Liver (tissue), 10 donors: ENCODE measurements at places on chromosomes 4 and X. TPM values are rescaled to one million over a fixed set of nuclear protein-coding genes. Genes with fewer than 3 reads are reported as not detected.

GRCh38 chr4:63563288-63564014, 845.8 kb downstream of the TECRL start:
- no peak for DNase-seq
- no peak overlapping the region for H3K27ac ChIP-seq
- H3K36me3 ChIP-seq: no peaks in the 10 kb centered on the region
- H3K4me3 ChIP-seq: no peak overlapping the region

GRCh38 chr4:139177049-139177868, at the start of gene ELF2:
ELF2 (minus strand) TSS chr4:139177218; CDS start chr4:139137701, 39,517 bp downstream.
- H3K4me1 ChIP-seq: peaks cover 13% of the 10 kb centered on the region
- H3K27me3 ChIP-seq: no peaks in the 10 kb centered on the region
- peak; percentile 88 for DNase-seq
- peak within 1 kb of the TSS; percentile 100 for H3K27ac ChIP-seq

DNA sequence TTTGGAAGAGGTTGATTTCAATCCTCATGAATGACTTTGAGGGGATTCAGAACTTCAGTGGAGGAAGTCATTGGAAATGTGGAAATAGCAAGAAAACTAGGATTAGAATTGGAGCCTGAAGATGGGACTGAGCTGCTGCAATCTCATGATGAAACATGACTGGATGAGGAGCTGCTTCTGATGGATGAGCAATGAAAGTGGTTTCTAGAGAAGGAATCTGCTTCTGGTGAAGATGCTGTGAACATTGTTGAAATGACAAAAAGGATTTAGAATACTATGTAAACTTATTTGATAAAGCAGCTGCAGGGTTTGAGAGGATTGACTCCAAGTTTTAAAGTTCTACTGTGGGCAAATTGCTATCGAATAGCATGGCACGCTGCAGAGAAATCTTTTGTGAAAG, 27.1 kb downstream of the EVC start:
- no peak for DNase-seq
- H3K36me3 ChIP-seq: no peaks in the 10 kb centered on the region
- H3K27me3 ChIP-seq: no peaks in the 10 kb centered on the region
- no peak overlapping the region for H3K4me3 ChIP-seq

DNA sequence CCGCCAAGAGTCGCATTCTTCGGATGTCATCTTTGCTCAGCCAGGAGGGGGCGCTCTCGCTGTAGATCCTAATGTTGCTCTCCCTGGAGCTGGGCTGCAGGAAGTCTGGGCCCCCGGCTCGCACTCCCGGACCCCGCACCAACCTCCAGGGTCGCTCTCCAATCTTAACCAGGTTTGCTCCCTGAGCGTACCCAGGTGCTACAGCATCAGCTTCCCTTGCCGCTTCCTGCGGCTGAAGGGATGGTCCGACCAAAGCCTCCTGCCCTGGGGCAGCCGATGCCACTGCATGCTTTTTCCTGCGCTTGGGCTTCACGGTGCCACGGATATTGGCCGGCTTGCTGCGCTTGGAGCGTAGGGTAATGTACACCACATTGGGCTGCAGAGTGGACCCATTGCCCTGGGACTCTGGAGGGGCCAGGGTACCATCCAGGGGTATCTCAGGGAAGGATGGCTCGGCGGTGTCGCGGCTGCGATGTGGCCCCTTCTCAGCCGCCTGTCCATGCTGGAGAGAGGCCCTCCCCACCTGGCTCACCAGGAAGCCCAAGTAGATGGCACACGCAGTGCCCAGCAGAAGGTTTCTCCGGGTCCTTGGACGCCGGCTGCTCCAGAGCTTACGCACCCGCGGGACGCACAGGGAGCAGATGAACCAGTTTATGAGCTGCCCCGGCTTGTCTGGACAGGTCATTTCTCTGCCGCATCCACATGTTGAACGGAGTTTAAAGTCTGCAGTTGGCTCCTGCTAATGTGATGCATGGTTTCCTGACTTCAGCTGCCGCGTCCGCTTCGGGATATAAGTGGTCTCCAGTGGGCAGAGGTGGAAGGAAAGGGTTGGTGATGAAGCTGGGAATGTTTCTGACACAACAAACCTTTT, 1.9 kb downstream of the GASK1B start:
- H3K36me3 ChIP-seq: no peaks in the 10 kb centered on the region
- H3K27ac ChIP-seq: peak overlapping the region; percentile 56
- peak; percentile 65 for DNase-seq
- H3K4me3 ChIP-seq: peak overlapping the region; percentile 32
- no peaks in the 10 kb centered on the region for H3K27me3 ChIP-seq

- no peaks in the 10 kb centered on the region for H3K4me1 ChIP-seq
- no peak overlapping the region for H3K4me3 ChIP-seq
- no peak overlapping the region for H3K27ac ChIP-seq
- DNase-seq: no peak
Observed at GRCh38 chrX:11298600-11298999, 5.4 kb downstream of the AMELX start.

DNA sequence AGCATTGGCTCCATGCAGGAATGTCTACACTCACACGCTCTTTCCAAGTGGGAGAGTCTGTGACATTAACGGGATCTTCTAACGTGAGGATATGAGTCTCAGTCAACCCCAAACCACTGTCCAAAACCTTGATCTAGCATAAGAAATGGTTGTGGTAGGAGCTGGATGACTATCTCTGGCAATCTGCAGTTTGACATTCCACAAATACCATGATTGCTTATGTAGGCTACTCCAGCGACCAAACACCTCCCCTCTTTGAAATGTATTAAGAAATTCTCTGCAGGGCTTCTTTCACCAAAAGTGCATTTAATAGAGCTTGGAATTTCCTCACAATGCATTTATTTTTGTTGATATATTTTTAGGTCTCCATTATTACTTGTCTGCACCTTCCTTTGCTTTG, 14.1 kb upstream of the STX18 start:
- H3K4me3 ChIP-seq: no peak overlapping the region
- no peaks in the 10 kb centered on the region for H3K27me3 ChIP-seq
- H3K4me1 ChIP-seq: peaks cover 9% of the 10 kb centered on the region
- no peaks in the 10 kb centered on the region for H3K36me3 ChIP-seq
- no peak for DNase-seq

GRCh38 chr4:130985371-130985770, 1889.4 kb downstream of the C4orf33 start:
- H3K27me3 ChIP-seq: no peaks in the 10 kb centered on the region
- H3K4me3 ChIP-seq: no peak overlapping the region
- H3K36me3 ChIP-seq: no peaks in the 10 kb centered on the region
- no peaks in the 10 kb centered on the region for H3K4me1 ChIP-seq
- DNase-seq: no peak

GRCh38 chr4:38509551-38509950, 154.4 kb upstream of the KLF3 start:
- H3K27ac ChIP-seq: no peak overlapping the region
- no peak for DNase-seq
- no peaks in the 10 kb centered on the region for H3K27me3 ChIP-seq

- H3K4me3 ChIP-seq: no peak overlapping the region
- H3K27me3 ChIP-seq: no peaks in the 10 kb centered on the region
- no peak overlapping the region for H3K27ac ChIP-seq
Observed at GRCh38 chr4:18937746-18938145, 916.2 kb upstream of the LCORL start.

DNA sequence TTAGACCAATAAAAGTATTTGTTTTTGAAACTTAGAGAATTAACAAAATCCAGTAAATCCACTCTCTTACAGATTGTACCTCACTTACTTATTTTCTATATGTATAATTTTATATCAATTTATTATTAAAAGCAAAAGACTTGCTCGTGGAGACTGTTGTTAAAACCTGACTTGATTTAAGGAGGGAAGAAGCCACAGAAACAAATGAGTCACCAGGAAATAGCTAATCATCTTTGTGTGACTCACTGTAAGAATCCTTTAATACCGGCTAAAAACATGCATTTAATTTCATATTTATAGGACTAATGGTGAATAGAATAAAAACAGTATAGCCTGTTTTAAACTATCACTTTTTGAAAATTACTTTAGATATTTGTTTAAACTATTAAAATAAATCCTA, 29.9 kb upstream of the UBE2NL start:
- no peaks in the 10 kb centered on the region for H3K27me3 ChIP-seq
- H3K4me1 ChIP-seq: no peaks in the 10 kb centered on the region
- H3K27ac ChIP-seq: no peak overlapping the region
- no peak overlapping the region for H3K4me3 ChIP-seq

DNA sequence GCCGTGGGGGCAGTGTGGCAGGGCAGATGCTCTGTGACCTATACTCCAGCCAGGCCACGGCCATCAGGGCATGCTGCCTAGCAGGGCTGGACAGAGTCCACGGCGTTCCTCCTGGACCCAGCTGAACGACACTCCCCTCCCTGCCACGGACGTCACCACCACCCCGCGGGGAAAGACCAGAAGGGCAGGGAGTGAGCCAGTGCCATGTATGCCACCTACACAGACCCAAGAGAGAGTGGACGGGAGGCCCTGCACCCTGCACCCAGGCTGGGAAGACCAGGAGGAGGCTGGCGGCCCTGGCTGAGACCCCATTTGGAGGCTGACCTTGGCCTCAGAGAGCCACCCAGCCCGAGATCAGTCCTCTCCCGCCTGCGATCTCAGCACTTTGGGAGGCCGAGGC, 101.9 kb downstream of the FAM53A start:
- H3K4me3 ChIP-seq: no peak overlapping the region
- DNase-seq: no peak
- peaks cover under 1% of the 10 kb centered on the region for H3K27me3 ChIP-seq

DNA sequence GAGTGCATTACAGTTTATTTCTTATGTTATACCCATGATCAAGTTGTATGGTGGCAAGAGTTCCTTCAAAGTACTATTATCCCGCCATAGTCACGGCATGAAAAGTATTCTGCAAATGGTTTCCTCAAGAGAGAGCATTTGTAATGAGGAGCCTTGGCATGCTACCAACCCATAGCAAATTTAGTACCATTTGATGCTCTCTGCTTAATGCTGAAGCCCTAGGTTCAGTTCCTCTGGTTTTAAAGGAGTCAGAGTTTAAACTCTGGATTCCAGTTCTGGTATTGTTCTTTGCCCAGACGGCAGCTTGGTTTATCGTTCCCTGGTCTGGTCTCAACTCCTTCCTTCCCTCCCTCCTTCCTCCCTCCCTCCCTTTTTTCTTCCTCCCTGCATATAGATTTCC, 371.3 kb downstream of the BMPR1B start:
- H3K27ac ChIP-seq: no peak overlapping the region
- no peaks in the 10 kb centered on the region for H3K27me3 ChIP-seq
- H3K4me3 ChIP-seq: no peak overlapping the region
- no peaks in the 10 kb centered on the region for H3K36me3 ChIP-seq
- no peaks in the 10 kb centered on the region for H3K4me1 ChIP-seq
- DNase-seq: no peak

GRCh38 chr4:108166038-108166437, 2.7 kb downstream of the LEF1 start:
- H3K4me1 ChIP-seq: peaks cover 32% of the 10 kb centered on the region
- H3K27ac ChIP-seq: no peak overlapping the region
- no peaks in the 10 kb centered on the region for H3K36me3 ChIP-seq

GRCh38 chrX:38986586-38986985, 185.3 kb downstream of the MID1IP1 start:
- H3K4me1 ChIP-seq: no peaks in the 10 kb centered on the region
- no peak overlapping the region for H3K4me3 ChIP-seq
- H3K27ac ChIP-seq: no peak overlapping the region
- H3K36me3 ChIP-seq: no peaks in the 10 kb centered on the region

- no peaks in the 10 kb centered on the region for H3K36me3 ChIP-seq
- no peak for DNase-seq
- no peaks in the 10 kb centered on the region for H3K27me3 ChIP-seq
- H3K4me1 ChIP-seq: no peaks in the 10 kb centered on the region
Observed at GRCh38 chr4:189237340-189237739, 703.3 kb upstream of the FRG1 start.

GRCh38 chr4:110202024-110202423, 3.6 kb upstream of the ELOVL6 start:
- no peak overlapping the region for H3K27ac ChIP-seq
- H3K36me3 ChIP-seq: no peaks in the 10 kb centered on the region
- no peaks in the 10 kb centered on the region for H3K27me3 ChIP-seq
- no peak for DNase-seq
- no peak overlapping the region for H3K4me3 ChIP-seq
- H3K4me1 ChIP-seq: peaks cover 14% of the 10 kb centered on the region

- no peaks in the 10 kb centered on the region for H3K36me3 ChIP-seq
- no peak overlapping the region for H3K4me3 ChIP-seq
- H3K4me1 ChIP-seq: no peaks in the 10 kb centered on the region
- no peak for DNase-seq
Observed at GRCh38 chr4:84258905-84259830, 239.9 kb downstream of the NKX6-1 start.

- DNase-seq: no peak
- no peaks in the 10 kb centered on the region for H3K36me3 ChIP-seq
- no peaks in the 10 kb centered on the region for H3K27me3 ChIP-seq
- no peak overlapping the region for H3K4me3 ChIP-seq
- no peaks in the 10 kb centered on the region for H3K4me1 ChIP-seq
Observed at GRCh38 chrX:4825550-4825949, 1112.1 kb upstream of the PRKX start.

Gene XG
- not detected for total RNA-seq

Gene TRIM61
- 0.50 TPM for total RNA-seq

Gene CCDC110
- total RNA-seq: 1.5 TPM

Gene SMIM43
- total RNA-seq: not detected

Gene COL25A1
- total RNA-seq: 3.1 TPM

Gene MAGEC2
- total RNA-seq: not detected

Gene MAGEA10
- not detected for total RNA-seq

Gene MRPL1
- total RNA-seq: 16.6 TPM

Gene POF1B
- total RNA-seq: 0.75 TPM

Gene CSAG1
- total RNA-seq: not detected
